HT1080 (cell line): ENCODE measurements at places on chromosomes 12 and 14. TPM values are rescaled to one million over a fixed set of nuclear protein-coding genes. Genes with fewer than 3 reads are reported as not detected.
A peak's percentile ranks its signal among the peaks of the same experiment; 100 is the strongest.

DNA sequence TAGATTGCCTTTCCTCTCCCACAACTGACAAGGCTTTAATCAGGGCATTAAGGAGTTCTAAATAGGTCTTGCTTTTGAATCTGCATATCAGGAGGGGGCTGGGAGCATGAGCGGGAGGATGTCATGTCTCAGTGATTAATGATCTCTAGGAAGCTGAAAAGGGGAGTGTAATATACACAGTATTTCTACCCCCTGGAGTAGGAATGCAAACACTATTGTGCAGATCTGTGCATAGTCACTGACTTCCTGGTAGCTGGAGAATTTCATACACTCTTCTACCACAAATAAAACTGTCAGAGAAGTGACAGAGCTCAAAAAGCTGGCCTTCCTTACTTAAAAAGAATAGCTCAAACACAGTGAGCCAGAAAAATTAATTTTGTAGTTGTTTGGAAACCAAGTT is 65.8 kb downstream of the RIC8B start:
- DNase-seq = peak; percentile 58

DNA sequence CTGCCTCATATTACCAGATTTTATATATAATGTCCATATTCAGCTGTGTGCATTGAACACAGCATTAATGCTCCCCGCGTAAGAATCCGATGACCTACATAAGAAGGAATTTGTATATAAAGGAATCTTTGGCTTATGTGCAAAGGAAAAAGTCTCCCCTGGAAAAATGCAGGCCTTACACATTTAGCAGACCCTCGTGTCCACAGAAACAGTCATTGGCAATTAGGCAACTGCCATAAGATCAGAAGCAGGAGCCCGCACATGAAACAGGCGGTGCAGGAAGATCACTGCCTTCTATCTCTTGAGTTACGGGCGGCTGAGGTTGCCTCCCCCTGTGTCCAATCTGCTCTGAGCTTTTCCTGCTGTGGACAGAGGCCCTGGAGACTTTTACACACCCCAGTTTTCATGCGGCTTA is 63.2 kb upstream of the RFX4 start:
- DNase-seq = no peak

- DNase-seq = no peak
Observed at GRCh38 chr12:68631227-68631626, 20.5 kb downstream of the RAP1B start.

DNA sequence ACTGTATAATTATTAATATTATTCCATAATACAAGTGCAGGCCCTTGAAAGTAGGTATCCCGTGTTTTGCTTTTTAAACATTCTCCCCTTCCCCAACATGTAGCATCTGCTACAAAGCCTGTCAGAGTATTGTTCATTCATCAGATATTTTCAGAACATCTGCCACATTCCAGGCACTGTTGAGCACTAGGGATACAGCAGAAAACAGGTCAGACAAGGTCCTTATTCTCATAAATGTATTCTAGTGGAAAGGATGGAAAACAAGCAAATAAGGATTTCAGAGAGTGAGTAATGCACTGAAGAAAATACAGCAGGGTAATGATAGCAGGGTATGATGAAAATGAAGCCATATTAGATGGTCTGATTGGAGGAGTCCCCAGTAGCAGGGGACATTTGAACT is 3.8 kb downstream of the ERP29 start:
- no peak for DNase-seq

DNA sequence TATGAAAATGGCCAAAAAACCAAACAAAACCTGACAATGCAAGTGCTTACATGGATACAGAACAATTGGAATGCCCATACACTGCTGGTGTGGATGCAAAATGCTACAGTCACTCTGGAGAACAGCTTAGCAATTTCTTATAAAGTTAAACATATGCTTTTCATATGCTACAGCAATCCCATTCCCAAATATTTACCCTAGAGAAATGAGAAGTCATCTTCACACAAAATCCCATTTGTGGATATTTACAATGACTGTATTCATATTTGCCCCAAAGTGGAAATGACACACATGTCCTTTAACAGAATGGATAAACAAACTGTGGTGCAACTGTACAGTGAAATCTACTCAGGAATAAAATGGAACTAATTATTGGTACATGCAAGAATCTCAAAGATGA is 20.4 kb downstream of the SAV1 start:
- peak; percentile 6 for DNase-seq

GRCh38 chr14:61330511-61330910 is 9.1 kb downstream of the PRKCH start:
- DNase-seq = no peak

- no peak for DNase-seq
Observed at GRCh38 chr12:111395336-111396187, 10.2 kb upstream of the SH2B3 start.

GRCh38 chr14:72892103-72892878 is 1.6 kb downstream of the DPF3 start:
- peak; percentile 30 for DNase-seq

GRCh38 chr12:46506961-46507360 is 134.4 kb upstream of the SLC38A2 start:
- DNase-seq = no peak

GRCh38 chr14:68208626-68209317 is 389.2 kb downstream of the RAD51B start:
- DNase-seq = no peak

DNA sequence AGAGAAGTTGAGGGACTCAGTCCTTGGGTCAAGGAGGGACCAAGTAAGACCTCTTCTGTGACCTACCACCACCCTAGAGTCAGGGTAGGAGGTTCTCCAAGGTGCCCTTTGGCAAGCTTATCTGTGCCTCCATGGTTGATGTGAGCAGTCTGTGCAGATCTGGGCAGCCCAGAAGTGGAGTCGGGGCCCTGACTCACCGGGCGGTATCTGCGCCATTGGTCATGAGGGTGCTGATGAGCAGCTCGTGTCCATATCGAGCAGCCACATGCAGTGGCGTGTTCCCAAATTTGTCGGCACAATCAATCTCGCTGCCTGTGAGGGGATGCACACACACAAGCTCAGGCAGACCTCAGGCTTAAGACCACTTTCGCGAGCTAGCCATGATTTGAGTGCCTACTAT is 5.1 kb downstream of the ANKRD52 start:
- DNase-seq = no peak

GRCh38 chr12:28652239-28652638 is 462.0 kb downstream of the CCDC91 start:
- DNase-seq = no peak

- peak; percentile 5 for DNase-seq
Observed at GRCh38 chr12:62434494-62435302, 31.9 kb upstream of the MON2 start.

DNA sequence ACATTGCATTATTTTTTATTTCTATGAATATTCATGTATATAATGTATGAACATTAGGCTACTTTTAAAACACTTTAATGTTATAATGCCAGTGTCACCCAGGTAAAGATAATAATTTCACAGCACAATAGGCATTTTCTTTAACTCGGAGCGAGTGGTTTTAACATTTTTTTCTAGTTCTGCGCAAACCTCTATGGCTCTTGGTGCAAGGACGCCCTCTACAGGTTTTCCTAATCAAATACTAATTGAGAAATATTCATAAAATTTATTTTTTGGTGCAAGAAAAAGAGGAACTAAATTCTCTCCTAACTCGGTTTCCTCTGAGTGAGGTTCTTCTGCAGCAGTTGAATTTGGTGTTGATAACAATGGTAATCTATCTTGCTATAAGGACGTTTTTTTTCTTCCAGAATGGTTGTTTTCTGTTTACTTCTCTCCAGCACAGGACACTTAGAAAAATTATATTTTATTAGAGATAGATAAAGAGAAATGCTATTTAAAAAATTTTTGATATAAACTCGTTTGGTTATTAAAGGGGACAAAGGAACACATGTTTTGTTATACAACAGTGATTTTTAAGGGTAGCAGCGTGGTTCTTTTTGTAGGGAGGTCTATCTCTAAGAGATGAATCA is 2.4 kb upstream of the WIF1 start:
- peak; percentile 10 for DNase-seq

DNA sequence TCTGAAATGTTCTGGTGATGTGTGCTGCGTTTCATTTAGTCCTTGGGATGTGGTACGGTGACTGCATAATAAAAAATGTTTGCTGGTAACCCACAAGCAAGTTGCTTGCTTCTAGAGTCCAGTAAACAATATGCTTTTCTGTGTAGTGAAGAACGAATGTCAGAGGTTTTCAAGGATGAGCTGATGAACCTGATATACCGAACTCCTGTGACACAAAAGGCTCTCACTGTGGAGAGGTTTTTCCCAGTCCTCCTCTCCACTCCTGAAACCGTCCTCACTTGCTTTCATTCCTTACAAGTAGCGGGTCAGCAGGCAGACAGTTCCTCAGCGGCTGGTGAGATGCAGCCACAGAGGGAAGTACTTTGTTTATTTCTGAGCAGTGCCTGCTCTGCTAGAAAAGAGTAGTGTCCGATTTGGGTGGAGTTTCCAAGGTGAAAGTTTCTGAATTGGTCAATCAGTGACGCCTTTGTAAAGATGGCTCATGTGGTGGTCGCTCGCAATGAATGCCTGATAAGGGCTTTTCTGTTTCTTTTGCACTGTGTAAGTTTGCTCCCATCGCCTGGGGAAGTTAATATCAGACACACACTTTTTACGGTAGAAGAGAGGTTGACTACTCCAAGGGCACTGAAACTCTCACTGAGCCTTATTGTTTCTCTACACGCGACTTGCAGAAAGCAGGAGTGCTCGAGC is 3.0 kb downstream of the ETV6 start:
- peak; percentile 57 for DNase-seq

DNA sequence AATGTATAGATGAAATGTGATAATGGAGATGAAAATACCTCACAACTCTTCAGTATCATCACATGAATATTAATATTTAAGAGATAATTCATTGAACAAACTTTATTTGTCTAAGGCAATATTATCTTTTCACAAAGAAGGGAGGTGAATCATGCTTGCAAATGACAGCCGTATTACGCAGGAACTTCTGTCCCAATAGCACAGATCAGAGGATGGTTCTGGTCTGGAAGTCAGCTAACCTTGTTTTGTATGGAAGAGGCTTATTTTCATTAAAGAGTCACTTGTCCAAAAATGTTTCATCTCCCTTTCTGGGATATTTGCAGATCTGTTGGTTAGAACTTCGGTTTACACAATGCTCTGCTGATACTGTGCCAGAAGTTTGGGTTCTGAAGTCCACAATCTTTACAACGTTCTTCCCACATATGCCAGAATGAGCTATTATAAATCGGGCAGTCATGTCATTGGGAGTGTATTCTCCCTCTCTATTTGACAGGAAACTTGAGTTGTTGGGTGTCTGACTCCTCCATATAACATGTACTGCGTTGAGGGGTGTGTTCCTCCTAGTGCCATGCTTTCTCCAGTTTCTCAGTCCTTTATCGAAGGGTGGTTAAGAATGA is 29.8 kb downstream of the YY1 start:
- DNase-seq = no peak

DNA sequence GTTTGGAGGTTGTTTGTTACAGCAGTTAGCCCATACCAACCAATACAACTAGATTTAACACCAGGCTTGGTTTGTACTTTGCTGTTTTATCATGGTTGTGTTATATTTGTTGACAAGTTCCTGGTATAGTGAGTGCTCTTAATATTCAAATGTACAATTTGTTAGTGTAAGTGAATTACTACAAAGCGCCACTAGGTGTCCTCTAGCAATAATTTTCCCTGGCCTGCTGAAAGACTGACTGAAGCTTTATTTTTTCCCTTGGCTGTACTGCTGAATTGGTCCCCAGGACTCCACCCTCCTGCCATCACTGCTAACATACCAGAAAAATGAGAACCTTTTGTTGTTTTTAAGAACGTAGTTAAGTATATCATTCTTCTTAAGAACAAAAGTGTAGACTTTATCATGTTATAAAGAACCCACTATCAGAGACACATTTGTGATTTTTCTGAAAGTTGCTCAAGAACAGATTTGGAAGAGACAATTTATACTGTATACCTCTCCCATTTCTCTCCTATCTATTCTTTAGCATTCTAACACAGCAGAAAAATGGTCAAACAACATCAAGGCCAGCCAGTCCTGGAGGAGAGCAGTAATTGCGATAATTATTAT is 75.3 kb upstream of the FAR2 start:
- DNase-seq = peak; percentile 35

GRCh38 chr12:108572166-108572790 is 9.9 kb downstream of the ISCU start:
- no peak for DNase-seq

DNA sequence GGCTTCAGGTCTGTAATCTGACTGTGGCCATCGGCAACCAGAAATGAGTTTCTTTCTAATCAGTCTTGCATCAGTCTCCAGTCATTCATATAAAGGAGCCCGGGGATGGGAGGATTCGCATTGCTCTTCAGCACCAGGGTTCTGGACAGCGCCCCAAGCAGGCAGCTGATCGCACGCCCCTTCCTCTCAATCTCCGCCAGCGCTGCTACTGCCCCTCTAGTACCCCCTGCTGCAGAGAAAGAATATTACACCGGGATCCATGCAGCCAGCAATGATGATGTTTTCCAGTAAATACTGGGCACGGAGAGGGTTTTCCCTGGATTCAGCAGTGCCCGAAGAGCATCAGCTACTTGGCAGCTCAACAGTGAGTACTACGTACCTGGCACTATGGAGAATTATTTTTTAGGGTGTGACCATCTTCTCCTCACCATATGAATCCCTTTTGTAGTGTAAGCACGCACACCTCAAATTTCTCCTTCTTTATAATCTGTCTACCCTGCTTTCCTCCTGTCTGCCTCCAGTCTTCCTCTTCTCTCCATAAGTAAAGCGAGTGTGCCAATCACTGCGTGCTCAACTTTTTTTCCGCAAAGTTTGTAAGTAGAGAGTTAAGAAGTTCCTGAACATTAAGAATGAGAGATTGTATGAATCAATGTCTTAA is at the start of gene TPH2:
Gene TPH2, plus strand, starts transcription at position 118 of the 658 bp plus-strand sequence. Its CDS starts 142 bp downstream, at position 260.
- peak; percentile 73 for DNase-seq

DNA sequence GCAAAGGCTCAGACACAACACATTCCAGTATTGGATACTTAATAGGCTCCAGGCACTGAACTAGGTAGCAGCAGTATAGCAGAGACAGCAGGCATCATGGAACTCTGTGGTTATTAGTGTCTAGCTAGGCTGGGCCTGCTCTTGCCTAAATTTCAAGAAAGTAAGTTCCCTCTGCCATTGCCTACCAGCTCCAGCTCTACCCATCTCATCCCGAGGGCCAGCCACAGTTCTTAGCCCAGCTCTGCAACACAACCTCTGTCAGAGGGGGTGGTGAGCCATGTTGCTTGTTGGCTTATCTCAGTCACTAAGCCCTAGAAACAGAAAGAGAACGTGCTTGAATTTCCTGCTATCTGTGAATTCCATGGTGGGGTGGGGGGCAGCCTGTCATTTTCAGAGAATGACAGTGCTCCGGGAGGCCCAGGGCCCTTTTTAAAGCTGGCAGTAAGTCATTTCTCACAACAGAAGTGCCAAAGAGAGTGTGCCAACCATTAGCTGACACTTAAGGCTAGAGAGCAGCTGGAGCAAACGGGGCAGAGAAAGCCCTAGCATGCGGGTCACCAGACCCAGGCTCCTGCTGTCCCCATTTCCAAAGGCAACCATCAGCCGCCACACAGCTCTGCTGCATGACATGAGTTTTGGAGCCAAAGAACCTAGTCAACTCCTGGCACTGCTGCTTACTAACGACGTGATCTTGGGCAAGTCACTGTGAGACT is 105.9 kb downstream of the PRMT8 start:
- DNase-seq = no peak

The PTHLH gene
- 0.13 and 0.87 TPM in 2 replicates for total RNA-seq

The TSHR gene
- total RNA-seq = not detected in 2 replicates
